Ascending aorta (tissue), 2 donors: ENCODE measurements at places on chromosomes 16 and 17. TPM values are rescaled to one million over a fixed set of nuclear protein-coding genes. Genes with fewer than 3 reads are reported as not detected.

GRCh38 chr16:67192781-67193361 lies 916 bp downstream of the E2F4 start:
- no peak for DNase-seq
- peaks cover 38% of the 10 kb centered on the region for H3K36me3 ChIP-seq
- H3K27me3 ChIP-seq: no peaks in the 10 kb centered on the region
- H3K4me1 ChIP-seq: peaks cover 13% of the 10 kb centered on the region
- H3K27ac ChIP-seq: peak overlapping the region; percentile 79

DNA sequence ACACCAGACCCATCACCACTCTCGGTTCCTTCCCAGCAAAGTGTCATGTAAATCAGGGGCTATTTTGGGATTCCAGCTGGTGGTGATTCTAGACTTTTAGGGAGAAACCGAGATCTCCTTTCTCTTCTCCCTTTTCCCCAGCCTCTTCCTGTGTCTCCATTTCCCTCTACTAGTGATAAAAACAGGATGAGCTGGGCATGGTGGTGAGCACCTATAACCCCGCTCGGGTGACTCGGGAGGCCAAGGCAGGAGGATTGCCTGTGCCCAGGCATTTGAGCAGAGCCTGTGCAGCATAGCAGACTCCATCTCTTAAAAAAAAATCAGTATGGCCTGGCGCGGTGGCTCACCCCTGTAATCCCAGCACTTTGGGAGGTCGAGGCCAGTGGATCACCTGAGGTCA lies 6.1 kb downstream of the TBX21 start:
- DNase-seq: no peak
- no peak overlapping the region for H3K27ac ChIP-seq
- no peaks in the 10 kb centered on the region for H3K4me1 ChIP-seq
- H3K36me3 ChIP-seq: no peaks in the 10 kb centered on the region
- no peak overlapping the region for H3K4me3 ChIP-seq
- H3K27me3 ChIP-seq: peaks cover 6% of the 10 kb centered on the region

The NPIPB9 gene
- not detected for total RNA-seq

The SLC5A10 gene
- not detected for total RNA-seq

DNA sequence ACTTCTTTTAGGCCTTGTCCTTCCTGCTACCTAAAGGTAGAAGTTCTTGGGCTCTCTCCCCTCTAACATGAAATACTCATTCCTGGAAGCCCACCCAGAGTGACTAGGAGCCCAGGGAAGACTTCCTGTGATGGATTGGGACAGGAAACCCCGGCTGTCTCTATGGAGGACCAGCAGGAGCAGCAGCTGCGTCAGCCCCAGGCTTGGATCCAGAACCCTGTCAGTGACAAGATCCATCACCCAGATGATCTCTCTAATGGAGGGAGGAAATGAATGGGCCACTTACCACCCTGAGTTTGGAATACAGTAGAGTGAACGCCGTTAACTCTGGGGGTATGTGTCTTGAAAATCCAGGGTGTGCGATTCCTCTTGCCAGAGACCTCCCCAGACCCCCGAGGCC lies 195.7 kb upstream of the WSCD1 start:
- no peak overlapping the region for H3K27ac ChIP-seq
- no peaks in the 10 kb centered on the region for H3K27me3 ChIP-seq
- no peak for DNase-seq
- H3K4me3 ChIP-seq: no peak overlapping the region

The MEOX1 gene
- total RNA-seq: 17.8 TPM

The C17orf107 gene
- not detected for total RNA-seq

GRCh38 chr17:6507535-6507934 lies 48.8 kb downstream of the PITPNM3 start:
- no peaks in the 10 kb centered on the region for H3K27me3 ChIP-seq
- H3K27ac ChIP-seq: no peak overlapping the region
- H3K4me3 ChIP-seq: no peak overlapping the region
- DNase-seq: no peak
- no peaks in the 10 kb centered on the region for H3K36me3 ChIP-seq

DNA sequence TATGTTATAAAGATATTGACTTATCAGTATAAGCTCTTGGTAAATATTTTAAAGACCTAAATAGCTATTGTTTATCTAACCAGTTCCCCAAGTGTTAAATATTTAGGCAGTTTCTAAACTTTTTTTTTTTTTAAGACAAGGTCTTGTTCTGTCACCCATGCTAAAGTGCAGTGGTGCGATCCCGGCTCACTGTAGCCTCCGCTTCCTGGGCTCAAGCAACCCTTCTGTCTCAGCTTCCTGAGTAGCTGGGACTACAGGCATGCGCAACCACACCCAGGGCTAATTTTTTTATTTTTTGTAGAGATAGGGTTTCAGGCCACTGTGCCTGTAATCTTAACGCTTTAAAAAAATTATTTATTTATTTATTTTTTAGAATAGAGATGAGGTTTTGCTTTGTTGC lies 43.5 kb downstream of the SNX29 start:
- no peaks in the 10 kb centered on the region for H3K4me1 ChIP-seq
- H3K36me3 ChIP-seq: no peaks in the 10 kb centered on the region
- no peaks in the 10 kb centered on the region for H3K27me3 ChIP-seq
- no peak for DNase-seq
- H3K27ac ChIP-seq: no peak overlapping the region
- H3K4me3 ChIP-seq: no peak overlapping the region

The CRYM gene
- not detected for total RNA-seq

DNA sequence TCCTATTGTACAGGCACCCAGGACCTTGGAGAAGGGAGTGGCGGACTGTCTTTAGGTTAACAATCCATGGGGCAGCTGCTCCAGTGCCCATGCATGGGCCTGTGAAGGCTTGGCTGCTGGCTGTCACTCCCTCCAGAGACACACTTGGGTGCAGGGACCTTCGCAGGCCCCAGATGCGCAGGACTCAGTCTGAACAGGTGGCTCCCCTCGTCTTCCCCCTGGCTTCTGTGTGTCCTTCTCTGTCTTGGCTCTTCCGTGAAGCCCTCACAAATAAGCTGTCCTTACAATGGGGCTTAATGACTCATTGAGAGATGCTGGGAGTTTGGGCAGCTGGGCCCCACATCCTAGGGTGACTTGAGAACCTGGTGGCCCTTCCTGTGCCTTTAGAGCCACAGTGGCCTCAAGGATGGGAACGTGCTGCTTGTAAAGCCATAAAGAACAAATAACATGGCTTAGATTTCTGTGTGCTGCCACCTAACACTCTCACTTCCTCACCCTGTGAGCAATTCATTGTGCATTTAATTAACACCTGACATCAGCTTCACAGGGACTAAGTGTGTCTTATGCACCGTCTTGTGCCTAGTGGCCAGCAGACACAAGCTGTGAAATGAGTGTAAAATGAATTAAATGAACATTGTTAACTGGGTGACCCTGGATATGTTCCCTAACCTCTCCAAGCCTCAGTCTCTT lies 340.7 kb downstream of the SNX29 start:
- H3K27me3 ChIP-seq: no peaks in the 10 kb centered on the region
- no peak overlapping the region for H3K27ac ChIP-seq
- H3K4me3 ChIP-seq: no peak overlapping the region
- no peaks in the 10 kb centered on the region for H3K4me1 ChIP-seq
- no peaks in the 10 kb centered on the region for H3K36me3 ChIP-seq
